Stimulated activated CD4-positive, alpha-beta T cell treated with anti-CD3 and anti-CD28 coated beads, Interleukin-15, amount 100 ng/mL, for 1 hour (primary cell): ENCODE measurements at places on chromosomes 16 and 17.

DNA sequence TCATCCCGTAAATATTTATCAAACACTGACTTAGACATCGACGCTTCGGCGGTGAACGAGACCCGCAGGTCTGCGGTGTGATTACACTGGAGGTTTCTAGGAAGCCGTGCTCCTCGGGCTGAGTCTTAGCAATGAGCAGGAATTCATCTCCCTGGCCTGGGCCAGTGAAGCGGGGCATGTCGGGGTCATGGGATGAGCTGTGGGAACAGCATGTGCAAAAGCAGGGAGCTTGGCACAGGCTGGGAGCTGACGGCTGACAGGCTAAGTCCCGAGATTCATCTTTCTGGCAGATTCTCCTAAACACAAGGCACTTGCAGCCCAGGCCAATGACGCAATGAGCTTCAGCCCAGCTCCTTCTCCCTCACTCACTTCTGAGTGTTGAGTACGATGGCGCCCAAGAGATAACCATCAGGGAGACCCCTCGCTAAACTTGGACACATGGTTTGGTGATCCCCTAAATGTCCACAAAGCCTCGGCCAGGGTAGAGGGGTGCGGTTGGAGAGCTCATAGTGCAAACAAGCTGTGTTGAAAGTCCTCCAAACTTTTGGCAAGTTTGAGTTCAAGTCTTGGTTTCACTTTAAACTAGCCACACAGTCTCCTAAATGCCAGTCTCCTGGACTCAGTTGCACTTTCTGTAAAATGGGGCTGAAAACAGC is 12.8 kb downstream of the CRISPLD2 start:
- no peak for DNase-seq

DNA sequence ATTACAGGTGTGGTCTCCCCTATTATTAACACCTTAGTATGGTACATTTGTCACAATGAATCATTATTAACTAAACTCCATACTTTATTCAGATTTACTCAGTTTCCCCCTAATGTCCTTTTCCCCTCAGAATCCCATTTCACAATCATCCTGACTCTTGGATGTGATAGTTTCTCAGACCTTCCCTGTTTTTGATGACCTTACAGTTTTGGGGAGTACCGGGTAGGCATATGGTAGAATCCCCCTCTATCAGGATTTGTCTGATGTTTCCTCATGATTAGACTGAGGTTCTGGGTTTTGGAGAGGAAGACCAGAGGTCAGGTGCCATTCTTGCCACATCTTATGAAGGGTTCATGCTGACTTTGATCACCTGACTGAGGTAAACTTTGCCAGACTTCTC is 6.0 kb upstream of the ASB16 start:
- no peak for DNase-seq

GRCh38 chr17:65163990-65164495 is 26.9 kb downstream of the RGS9 start:
- no peak for DNase-seq

GRCh38 chr17:81991684-81992305 is 14.4 kb downstream of the ASPSCR1 start:
- DNase-seq: no peak

DNA sequence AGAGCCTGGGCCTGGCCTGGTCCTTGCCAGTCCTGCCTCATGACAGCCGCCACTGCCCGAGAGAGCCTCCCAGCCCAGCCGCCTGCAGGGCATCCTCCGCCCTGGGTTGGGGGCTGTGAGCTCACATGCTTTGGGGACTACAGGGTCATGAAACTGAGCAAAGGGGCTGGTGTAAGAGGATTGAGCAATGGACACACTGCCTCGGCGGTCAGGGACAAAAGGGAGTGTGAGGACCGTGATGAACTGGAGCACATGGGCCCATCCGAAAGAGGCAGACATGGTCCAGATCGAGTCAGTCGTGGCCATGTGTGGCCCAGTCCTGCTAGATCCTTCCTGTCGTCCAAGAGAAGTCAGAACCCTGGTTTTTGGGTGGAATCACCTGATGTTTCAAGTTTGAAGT is 52.3 kb downstream of the GSG1L start:
- no peak for DNase-seq

GRCh38 chr17:60249290-60249826 is 99.6 kb downstream of the CA4 start:
- no peak for DNase-seq

GRCh38 chr17:66605541-66605940 is 229.4 kb upstream of the CACNG5 start:
- DNase-seq: no peak

DNA sequence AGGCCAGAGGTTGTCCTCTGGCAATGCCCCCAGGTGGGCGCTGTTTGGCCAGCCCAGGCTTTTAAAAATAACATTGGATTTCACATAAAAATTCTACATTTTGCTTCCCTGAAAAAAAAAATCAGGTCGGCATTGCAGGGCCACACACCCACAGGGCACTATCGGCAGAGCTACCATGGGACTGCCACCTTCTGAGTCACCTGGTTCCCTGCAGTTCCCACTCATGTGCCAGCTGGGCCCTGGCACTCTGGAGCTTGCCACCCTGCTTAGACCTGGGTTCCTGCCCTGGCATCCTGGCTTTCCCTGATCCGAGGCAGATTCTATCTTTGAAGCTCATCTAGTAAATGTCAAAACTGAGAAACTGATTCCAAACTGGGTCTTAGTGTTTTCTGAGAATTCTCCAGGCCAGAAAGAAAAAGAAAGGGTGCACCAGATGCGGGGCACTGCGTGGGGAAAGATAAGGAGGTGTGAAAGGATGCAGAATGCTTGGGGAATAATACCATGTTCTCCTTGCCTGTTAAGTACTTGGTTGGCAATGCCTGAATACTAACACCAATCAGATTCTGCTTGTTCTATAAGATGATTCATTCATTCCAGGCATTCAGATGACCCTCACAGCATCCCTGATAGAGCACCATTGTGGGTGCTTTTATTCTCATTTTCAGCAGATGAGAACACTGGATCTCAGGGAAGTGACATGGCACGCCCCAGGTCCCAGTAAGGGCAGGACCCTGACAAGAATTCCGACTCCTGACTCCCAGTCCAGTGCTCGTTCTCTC is 51.8 kb downstream of the RAI1 start:
- DNase-seq: no peak

DNA sequence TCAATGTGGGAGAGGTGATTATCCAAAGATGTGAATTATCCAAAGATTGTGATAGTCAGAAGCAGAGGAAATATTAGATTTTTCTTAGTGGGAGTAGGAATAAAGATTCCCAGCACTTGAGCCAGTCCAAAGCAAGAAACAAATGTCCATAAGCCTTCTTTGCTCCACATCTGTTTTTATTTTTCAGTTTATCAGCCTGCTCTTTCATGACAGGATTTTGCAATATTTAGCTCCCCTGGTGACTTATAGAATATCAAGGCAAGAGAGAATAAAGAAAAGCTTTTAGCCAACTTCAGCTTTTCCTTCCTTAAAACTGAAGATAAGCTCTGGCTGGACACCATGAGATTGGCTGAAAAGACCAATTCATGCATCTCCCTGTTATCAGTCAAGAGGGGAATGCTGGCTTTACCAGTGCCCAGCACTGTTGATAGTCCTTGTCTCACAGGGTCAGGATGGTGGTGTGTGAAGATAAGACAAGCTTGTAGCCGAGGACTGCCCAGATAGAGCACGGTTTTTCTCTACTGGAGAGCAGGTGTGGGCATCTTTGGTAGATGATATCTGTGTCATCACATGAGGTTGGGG is 706.5 kb downstream of the KCNJ2 start:
- no peak for DNase-seq

- no peak for DNase-seq
These were observed 6.5 kb downstream of the HIGD1B start for GRCh38 chr17:44854192-44854591.

- DNase-seq: no peak
These were observed 117.9 kb upstream of the GPR139 start for GRCh38 chr16:20191566-20191965.

- no peak for DNase-seq
These were observed 466.6 kb upstream of the ERCC4 start for GRCh38 chr16:13453325-13453724.

DNA sequence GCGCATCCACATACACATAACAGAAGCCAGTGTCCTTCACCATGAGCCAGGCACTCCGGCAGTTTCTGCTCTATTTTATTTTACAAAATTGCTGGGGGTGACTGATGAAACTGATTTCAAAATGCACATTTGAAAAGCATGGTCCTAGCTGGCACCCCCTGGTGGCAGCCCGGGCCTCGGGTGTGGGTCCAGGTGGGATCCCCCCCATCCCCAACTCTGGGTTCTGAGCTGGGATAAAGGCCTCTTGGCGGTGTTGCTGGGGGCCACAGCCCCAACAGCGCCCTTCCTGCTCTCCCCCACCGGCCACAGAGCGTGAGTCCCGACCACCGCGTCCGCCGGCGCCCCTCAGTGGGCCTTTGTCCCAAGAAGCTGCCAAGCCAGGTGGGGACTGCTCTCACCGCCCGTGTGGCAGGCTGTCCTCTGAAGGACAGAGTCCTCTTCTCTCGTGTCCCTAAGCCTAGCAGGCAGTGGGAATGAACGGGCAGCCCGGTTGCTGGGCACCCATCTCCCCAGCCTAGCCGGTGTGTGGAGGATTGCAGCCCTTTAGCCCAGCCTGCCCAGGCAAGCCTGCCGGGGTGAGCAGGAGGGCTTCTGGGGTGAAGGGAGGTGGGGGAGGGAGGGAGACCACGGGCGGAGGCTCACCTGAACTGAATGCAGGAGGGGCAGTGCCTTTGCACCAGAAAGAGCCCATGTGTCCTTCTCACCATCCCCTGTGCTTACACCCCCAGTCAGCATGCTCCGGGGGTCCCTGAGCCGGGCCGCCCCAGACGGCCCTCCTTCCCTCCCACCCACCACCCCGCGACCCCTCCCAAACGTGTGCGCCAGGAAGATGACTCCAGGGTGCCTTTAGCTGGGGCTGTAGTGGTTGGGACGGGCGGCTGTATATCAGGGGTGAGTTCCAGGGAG is 898 bp downstream of the SNAI3 start:
- DNase-seq: peak; percentile 43

DNA sequence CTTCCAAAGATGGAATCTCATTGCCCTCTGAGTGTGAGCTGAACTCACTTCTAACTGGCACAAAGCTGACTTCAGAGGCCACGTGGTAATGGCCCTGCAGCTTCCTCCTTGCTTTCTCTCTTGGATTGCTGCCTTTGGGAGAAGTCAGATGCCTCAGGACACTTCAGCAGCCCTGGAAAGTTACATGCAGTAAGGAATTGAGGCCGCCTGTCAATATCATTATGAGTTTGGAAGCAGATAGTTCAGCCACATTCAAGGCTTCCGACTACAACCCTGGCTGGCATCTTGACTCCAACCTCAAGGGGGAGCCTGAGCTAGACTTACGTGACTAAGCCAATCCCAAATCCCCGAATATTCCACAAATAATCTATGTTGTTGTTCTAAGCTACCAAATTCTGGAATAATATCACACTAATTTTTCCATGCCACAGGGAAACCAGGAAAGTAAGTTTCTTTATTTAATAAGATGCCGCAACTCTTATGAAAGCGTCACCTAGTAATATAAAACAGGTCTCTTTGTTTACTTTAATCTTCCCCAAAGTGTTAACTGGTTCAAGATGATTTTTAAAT is 13.6 kb downstream of the CEP20 start:
- DNase-seq: no peak

GRCh38 chr17:74219576-74220133 is 6.3 kb downstream of the TTYH2 start:
- no peak for DNase-seq

- DNase-seq: no peak
These were observed 110.8 kb downstream of the CDYL2 start for GRCh38 chr16:80693553-80693952.

DNA sequence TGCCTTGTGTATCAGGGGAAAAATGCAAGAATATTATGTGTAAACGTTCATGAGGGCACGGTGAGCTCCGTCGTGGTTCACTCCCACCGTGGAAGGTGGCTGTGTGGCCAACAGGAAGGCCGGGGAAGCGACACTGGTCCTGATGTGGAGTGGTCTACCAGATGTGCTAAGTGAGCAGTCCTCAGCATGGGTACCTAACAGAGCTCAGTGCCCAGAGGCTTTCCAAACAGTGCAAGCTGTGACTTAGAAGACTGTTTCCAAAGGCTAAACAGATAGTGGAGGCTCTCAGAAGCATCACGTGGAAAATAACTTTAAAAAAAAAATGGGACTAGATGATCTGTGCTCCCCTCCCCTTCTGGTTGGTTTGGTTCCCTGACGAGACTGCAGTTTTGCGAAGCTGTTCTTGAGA is 199.3 kb upstream of the CHMP6 start:
- no peak for DNase-seq

- no peak for DNase-seq
These were observed 13.7 kb downstream of the B9D1 start for GRCh38 chr17:19348806-19349205.

GRCh38 chr16:10852286-10852685 is 24.7 kb upstream of the CIITA start:
- no peak for DNase-seq

GRCh38 chr17:48568499-48569239 is 9.5 kb downstream of the HOXB4 start:
- DNase-seq: no peak

DNA sequence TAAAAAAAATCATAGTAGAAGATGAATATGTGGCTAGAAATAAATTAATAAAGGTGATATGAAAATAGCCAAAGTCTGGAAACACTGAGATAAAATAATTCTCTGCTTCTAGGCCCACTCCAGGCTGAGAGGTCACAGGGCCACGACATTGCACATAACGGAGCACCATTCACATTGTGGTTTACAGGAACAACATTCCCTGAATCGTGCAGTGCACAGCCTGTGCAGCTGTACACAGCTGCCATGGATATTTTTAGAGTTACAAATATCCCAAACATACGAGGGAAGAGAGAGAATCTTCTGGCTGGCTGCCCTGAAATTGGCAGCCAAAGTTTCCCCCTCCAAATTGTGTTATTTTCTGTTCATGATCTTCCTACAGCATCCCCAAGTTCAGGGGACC is 68.8 kb downstream of the GSG1L start:
- no peak for DNase-seq

DNA sequence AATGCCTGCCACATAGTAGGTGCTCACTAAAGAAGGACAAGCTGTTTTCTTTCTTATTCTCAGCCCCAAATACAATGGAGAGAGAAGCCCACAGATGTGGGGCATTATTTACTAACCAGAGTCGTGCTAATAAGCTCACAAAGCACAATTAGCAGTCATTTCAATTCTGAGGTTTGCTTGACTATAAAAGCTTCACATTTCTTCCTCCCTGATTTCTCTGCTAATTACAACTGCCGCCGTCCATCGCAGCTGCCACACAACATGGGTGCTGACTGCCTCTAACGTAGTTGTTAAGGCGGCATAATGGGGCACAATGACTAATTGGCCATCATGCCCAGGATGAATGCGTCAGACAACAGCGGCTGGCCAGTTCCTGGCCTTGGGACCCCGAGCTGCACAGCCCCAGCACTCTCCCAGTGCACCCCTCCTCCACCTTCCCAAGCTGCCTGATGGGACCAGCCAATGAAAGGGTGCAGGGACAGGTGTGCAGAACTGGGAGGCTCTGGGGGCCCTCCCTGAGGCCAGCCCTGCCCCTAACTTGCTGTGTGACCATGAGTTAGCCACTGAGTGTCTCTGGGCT is 109.2 kb downstream of the CCT6B start:
- no peak for DNase-seq
